Natural killer cell treated with Interleukin-12 subunit alpha and Interleukin-12 subunit beta and Interleukin-15 and Interleukin-18, amount 100 ng/mL, for 72 hours (primary cell): ENCODE measurements at places on chromosomes 1 and 21. TPM values are rescaled to one million over a fixed set of nuclear protein-coding genes. Genes with fewer than 3 reads are reported as not detected.

GRCh38 chr1:183807549-183808168 is 2.7 kb downstream of the RGL1 start:
- peaks cover 27% of the 10 kb centered on the region for H3K27me3 ChIP-seq
- H3K4me1 ChIP-seq, result peaks cover 13% of the 10 kb centered on the region
- peaks cover 6% of the 10 kb centered on the region for H3K36me3 ChIP-seq
- no peak overlapping the region for H3K27ac ChIP-seq

The LCE1D gene
- not detected for total RNA-seq

The SMIM1 gene
- total RNA-seq, result not detected

DNA sequence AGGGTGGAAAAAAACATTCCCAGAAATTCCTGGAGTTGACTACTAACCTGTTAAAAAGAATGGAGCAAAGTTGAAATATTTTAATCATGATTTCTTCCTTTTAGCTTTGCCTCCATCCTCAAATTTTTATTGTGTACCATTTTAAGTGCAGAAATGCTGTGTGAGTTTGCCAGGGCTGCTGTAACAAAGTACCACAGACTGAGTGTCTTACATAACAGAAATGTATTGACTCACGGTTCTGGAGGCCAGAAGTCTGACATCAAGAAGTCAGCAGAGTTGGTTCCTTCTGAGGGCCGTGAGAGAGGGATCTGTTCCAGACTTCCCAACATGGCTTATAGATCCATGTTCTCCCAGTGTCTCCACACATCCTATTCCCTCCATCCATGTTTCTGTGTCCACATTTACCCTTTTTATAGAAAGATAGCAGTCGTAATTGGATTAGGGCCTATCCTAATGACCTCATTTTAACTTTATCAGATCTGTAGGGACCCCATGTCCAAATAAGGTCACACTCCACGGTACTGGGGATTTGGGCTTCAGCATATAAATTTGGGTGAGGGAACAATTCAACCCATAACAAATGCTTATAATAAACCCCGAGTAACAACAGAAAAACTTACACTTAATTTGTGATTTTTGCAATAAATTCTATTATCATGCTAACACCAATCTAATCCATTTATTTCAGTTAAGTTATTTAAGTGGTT is 12.7 kb downstream of the SNX7 start:
- H3K36me3 ChIP-seq, result no peaks in the 10 kb centered on the region
- no peak overlapping the region for H3K27ac ChIP-seq
- H3K4me3 ChIP-seq, result no peak overlapping the region
- no peak for DNase-seq
- H3K4me1 ChIP-seq, result no peaks in the 10 kb centered on the region
